ENCODE measurements at places on chromosomes 11 and 22. TPM values are rescaled to one million over a fixed set of nuclear protein-coding genes. Genes with fewer than 3 reads are reported as not detected.
A peak's percentile ranks its signal among the peaks of the same experiment; 100 is the strongest.

DNA sequence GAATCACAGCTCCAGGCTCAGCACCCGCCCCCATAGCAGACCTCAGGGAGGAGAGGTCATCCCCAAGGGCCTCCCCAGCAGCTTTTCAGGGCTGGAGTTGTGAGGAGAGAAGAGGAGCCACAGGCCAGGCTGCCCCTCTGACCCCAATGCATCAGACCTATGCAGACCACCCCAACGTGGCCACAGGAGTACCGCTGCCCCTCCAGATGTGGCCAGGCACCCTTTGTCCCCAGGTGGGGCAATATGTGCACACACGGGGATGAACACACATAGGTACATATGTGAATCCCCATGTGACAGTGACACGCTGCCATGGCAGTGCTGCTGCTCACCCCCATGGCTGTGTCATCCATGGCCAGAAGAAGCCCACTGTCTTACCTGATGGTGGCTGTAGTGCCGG is 10.9 kb downstream of the USH1C start:
- no peak for DNase-seq

DNA sequence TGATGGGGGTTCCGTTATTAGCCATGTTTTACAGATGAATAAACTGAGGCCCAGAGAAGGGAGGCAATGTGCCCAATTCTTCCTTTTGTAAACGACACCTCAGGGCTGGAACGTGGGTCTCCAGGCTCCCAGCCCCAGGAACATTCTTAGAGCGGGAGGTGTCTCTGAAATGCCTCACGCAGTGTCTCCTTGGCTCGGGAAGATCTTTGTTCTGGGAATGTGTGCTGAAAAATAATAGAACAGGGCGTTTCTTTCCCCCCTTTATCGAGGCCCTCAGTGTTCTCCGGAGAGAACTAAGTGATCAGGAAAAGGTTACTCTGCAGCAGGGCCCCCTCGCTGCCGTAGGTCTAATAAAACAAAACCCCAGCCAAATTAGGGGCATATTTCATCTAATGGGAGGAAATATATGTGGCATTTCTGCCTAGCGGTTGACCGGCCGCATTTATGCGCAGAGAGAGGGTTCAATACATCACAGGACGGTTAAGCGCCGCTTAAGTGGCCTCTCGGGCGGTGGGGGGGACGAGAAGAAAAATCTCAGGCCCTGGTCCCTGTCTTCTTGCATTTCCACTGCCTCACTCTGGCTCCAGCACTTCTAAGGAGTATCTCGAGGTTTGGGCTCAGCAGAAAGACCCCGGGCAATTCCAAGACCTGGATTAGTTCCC is 564.3 kb downstream of the MN1 start:
- no peak for DNase-seq

The CELSR1 gene
- polyA plus RNA-seq: 0.18 TPM

GRCh38 chr11:31740131-31740530 is 71.0 kb downstream of the PAX6 start:
- DNase-seq: no peak

DNA sequence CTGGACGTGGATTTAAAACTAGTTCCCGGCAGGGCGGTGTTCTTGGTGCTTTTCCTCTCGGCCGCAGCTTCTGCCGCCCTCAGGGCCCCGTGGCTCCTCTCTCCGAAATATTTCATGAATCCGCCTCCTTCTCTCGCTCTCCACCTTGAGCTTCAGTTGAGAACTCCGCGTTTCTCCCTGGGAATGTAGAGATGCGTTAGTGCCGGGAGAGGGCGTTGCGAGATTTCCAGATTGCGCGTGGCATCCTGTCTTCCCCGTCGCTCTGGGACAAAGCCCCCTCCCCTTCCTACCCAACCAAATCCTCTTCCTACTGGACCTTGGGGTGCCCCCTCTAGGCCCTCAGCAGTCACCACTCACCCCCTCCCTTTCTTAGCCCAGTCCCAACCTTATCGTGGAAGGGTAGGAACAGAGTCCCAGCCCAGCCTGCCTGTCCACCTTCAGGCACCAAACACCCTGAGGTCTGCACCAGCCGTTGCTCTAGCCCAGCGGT is 15.5 kb upstream of the RAC2 start:
- DNase-seq: no peak

The OR4A16 gene
- polyA plus RNA-seq: not detected

DNA sequence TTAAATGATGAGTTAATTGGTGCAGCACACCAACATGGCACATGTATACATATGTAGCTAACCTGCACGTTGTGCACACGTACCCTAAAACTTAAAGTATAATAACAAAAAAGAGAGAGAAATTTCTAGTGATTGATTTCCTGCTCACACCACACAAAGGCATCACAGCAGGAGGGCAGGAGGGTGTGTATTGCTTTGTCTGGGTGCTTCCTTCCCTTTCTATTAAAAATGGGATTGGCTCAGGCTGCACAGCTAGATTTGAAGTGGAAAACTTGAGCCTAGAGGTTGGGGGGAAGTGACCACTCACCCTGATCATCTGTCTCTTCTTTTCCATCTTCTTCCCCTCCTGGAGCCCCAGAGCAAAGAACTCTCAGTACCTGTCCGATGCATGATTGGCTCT is 944 bp upstream of the SCGB1D2 start:
- no peak for DNase-seq

- DNase-seq: no peak
Observed at GRCh38 chr11:37512156-37512780, 914.2 kb upstream of the RAG2 start.

- peak; percentile 75 for DNase-seq
Observed at GRCh38 chr22:36144886-36145541, 15.5 kb downstream of the APOL3 start.

GRCh38 chr22:26992556-26992955 is 335.2 kb downstream of the MIAT start:
- DNase-seq: no peak

The MOGAT2 gene
- polyA plus RNA-seq: 0.19 TPM

The DLG2 gene
- polyA plus RNA-seq: 0.35 TPM

- DNase-seq: no peak
Observed at GRCh38 chr11:76880314-76880713, 19.6 kb downstream of the ACER3 start.

- DNase-seq: no peak
Observed at GRCh38 chr11:88348870-88349269, 11.3 kb upstream of the CTSC start.

The LINC01488 gene
- not detected for polyA plus RNA-seq

GRCh38 chr11:66289548-66290329 is 796 bp upstream of the YIF1A start:
- DNase-seq: no peak

The DDTL gene
- polyA plus RNA-seq: 0.94 TPM

DNA sequence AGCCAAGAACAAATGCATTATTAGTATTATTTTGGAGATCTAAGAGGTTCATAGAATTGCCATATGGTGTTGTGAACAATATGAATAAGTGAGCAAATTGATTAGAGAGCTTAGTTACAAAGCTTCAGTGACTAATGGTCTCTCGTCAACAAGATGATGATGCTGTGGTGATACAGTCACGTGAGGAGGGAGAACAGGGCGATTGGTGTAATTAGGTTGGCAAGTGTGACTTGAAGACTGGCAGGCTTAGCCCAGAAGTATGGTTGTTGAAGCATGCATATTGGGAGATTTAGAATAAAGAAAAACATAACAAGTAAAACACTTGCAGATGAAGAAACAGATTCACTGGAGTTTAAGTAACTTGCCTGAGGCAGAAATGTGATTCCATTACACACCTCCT is 100.6 kb upstream of the SORL1-AS1 start:
- DNase-seq: no peak

The RRM1 gene
- polyA plus RNA-seq: 11.3 TPM

DNA sequence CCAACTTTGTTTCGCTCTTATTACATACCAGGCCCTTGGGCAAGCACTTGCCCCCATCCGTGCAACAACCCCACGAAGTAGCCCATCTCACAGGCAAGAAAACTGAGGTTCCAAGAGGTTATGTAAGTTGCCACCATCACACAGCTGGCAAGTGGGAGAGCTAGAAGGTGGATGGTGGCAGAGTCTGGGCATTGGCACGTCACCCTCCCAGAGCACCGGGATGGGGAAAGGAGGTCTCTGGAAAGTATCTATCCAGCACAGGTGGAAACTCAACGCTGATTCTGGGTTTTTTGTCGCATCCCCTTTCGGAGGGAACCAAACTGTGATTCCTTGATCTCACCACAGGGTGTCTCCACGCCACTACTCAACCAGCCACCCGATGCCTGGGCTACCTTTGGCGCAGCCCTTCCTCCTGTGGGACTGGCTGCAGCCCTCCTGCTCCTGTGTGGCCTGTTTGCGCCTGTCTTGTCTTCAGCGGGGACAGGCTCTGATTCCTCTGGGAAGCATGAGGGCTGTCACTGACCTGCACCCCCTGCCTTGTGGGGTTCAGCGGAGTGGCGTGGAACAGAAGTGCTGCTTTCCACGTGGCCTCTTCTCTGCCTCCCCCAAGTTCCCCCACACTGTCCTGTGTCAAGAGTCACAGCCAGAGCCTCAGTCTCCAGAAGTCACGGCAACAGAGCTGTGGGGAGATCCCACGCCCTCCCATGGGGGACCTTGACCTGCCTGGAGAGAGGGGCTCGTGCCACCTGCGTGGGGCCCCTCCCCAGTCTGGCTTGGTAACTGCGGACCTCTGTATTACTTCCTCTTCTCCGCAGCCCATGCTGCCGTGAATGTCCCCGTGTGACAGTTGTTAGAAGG is 34.4 kb upstream of the TRIM29 start:
- DNase-seq: peak; percentile 82

Measured in psoas muscle (tissue), 8 donors.